Right lung (tissue), 10 donors: ENCODE measurements at places on chromosomes 1 and 21.

DNA sequence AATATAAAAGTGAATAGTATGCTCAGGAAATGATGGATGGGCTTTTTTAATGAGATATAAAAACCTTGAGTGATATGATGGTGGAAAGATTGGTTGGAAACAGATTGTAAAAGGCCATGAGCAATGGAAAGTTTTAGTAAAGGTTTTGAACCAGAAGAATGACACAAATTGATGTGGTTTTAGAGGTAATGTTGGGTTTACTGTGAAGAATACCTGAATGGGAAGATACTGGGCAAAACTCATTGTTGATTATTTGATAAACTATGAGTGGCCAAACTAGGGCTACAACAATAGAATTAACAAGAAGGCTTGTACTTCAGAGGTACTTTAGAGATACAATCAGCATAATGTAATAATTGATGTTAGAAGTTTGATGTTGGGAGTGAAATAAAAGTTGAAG lies 108.5 kb downstream of the PTGS2 start:
- DNase-seq, result no peak

DNA sequence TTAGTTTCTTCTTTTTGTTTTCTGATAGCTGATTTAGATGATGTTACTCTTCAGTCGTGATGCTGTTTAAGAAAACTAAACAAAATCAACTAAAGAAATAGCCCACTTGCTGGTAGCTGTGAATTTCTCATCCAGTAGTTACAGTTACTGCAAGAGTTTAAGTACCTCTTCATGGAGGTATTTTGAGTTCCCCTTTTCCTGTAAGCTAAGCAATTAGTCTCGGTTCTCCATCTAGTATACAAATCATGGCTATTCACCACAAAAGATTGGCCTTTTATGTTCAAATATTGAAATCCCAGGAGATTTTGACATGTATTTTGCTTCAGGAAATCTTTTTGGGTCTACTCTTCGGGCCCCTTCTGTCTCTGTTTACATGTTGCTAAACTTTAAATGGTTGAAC lies 31.1 kb downstream of the HUNK start:
- DNase-seq, result no peak

- no peak for DNase-seq
Observed at GRCh38 chr1:82525378-82525777, 724.6 kb downstream of the ADGRL2 start.

DNA sequence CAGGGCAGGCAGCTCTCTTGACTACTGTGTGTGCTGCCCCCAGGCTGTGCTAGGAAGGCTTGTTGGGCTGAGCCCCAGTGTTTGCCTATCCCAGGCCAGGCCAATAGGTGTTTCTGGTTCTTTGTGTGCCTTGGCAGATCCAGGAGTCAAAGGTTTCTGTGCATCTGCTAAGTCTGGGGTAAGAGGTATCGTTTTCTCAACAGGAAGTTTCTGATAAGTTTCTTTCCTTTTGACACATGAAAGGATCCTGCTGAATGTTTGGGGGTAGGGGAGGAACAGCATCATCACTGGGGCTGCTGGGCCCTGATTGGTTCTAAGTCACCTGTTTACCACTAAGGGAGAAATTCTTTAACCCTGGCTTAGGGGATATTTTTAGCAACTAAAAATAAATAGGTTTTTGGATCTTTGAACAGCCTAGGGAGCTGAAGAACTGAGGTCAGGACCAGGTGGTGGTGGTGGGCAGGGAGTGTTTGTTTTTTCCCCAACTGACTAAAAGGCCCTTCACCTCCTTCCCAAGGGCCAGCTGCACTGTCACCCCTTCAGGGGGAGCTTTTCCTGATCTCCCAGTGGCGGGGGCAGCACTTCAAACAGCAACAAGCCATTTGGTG lies 85.1 kb downstream of the KCNN3 start:
- no peak for DNase-seq

DNA sequence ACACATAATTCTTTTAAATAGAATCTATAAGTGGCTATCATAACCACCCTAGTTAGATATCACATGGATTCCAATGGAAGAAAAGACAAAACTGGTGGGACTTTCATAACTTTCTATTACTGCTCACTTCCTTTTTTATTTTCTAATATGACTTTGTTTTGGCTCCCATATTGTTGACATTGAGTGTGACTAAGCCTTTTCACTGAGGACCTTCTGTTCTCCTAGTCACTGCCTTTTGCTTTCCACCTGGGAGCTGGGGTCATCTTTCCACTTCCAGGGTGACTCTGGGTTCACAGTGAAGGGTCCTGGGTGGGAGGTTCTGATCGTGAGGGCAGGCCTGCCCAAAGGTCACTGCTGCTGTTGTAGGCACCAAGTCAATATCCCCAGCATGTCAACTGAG lies 275.8 kb downstream of the TGFB2 start:
- DNase-seq, result no peak

GRCh38 chr1:94122201-94122970 lies 1.4 kb upstream of the ABCA4 start:
- no peak for DNase-seq

- DNase-seq, result no peak
Observed at GRCh38 chr1:42786097-42786496, 1.3 kb downstream of the TMEM269 start.

- no peak for DNase-seq
Observed at GRCh38 chr1:159914252-159915018, 10.9 kb downstream of the TAGLN2 start.

- DNase-seq, result no peak
Observed at GRCh38 chr1:27011058-27011764, 1.4 kb downstream of the TENT5B start.
